ENCODE measurements at places on chromosomes 1 and 21.

- DNase-seq, result no peak
These were observed 37.9 kb upstream of the MPZL1 start for GRCh38 chr1:167683641-167684502.

DNA sequence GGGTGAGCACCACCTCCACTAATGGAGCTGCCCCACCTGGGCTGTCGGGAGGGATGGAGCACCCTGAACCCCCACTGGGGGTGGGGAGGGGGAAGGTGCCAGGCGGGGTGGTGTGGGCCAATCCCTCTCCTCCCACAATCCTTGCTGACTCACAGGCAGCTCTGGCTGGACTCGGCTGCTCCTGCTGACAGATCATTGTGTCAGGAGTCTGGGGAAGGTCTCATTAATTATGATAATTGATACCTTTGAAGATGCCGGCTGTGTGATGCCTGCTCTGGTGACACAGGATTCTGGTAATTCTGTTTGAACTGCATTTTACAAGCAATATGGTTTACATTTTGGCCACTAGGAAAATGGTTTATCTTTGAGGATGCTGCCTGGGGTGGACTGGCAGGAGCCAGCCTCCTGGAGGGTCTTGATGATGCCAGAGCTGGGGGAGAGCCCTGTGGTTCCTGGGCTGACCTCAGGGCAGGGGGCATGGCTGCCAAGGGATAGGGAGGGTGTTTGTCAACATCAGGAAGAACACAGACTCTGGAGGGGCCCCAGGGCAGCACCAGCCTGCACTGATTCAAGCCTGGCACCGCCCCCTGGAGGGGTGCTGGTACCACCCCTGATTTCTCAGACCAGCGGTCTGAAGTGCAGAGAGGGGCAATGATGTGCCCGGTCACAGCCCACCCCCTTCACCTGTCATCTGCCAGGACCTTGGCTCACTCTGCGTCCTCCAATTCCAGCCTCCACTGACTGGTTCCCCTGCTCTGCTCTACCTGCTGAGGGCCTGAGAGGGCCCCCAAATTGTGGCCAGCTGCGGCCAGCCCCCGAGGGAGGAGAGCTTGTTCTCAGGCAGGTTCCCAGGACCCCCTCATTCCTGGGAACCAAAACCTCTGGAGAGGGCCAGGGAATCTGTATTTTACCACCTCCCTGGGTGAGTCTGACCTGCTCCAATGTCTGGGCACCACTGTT is 338.8 kb downstream of the MATN1 start:
- no peak for DNase-seq

DNA sequence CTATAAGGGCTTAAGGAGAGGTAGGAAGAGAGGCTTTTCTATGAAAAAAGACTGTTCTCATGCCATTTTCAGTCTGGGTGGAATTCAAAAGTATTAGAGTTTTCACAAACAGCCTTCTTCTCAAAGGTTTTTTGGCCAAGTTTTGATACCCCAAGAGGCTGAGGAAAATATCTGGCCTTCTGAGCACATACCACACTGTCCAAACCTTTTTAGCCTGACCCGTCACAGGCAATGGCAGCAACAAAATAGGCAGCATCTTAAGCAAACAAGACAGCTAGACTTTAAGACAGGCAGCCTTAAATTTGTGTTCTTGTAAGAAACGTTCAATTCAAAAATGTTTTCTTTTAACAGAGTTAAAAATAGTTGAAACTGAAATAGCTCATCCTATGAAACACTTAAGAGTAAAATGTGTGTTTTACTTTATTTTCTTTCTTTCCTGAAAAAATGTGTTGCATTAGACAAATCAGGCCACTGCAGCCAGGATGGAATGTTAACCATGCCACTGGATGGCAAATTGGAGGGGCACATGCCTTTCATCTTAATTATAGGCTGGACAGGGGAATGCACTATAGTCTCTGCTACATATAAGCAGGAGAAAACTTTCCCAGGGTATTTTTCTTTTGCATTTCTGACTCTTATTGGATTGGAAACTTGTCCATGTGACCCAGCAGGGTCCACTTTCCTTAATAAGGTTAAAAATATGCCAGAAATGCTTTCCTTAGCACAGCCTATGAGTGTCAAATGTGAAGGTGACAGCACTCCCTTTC is 315.0 kb downstream of the TGFB2 start:
- no peak for DNase-seq

- peak; percentile 77 for DNase-seq
These were observed 1.4 kb downstream of the LDLRAP1 start for GRCh38 chr1:25544819-25545218.

- DNase-seq, result no peak
These were observed 572.0 kb downstream of the PTPRU start for GRCh38 chr1:29808141-29808995.

DNA sequence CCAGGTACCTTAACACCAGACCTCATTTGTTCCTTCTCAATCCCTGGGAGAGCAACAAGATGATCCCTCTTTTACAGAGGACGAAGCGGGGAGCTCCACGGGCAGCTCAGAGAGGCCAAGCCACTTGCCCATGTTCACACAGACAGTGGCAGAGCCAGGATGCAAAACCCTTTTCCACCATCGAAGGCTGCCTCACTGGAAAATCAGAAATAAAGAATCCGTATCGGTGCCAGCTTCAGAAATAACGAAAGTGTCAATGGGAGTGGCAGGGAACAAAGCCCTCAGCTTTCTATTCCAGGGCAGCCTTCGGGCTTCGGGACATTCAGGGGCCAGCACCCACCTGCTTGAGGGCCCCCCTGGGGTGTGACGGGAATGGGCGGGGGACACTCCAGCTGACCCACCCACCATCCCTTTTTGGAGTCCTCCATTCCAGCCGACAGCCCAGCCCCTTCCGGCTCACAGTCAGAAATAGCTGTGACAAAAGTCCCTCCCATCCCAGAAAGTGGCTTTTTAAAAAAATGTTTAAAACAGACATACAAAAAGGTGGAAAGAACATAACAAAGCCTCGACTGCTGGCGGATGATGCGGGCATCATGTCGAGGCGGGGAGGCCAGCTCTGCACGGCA is 6.0 kb downstream of the IFFO2 start:
- no peak for DNase-seq

All from body of pancreas (tissue), 4 donors.